ENCODE measurements at places on chromosomes 3 and 15.

GRCh38 chr15:31516874-31517273 lies 190.2 kb downstream of the KLF13 start:
- DNase-seq, result no peak

GRCh38 chr3:182308328-182308727 lies 485.0 kb upstream of the ATP11B start:
- no peak for DNase-seq

DNA sequence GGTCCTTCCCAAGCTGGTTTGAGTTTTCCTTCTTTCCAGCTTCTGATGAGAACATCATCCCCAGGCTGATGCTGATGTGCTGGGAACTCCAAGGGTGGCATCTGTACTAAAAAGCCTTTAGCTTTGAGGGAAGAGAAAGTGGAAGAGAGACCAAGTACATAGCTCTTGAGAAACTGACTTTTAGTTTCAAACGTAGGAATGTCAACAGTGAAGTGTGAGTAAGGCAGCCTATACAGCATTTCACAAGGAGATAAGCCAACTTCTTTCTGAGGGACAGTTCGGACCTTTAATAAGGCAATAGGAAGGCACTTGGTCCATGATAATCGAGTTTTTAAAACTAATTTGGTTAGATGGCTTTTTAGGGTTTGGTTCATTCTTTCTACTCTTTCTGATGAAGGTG lies 53.7 kb downstream of the DLG1 start:
- DNase-seq, result no peak

- no peak for DNase-seq
Observed at GRCh38 chr3:171398343-171398742, 61.9 kb downstream of the TNIK start.

- DNase-seq, result no peak
Observed at GRCh38 chr3:45153658-45154437, 7.7 kb upstream of the CDCP1 start.

DNA sequence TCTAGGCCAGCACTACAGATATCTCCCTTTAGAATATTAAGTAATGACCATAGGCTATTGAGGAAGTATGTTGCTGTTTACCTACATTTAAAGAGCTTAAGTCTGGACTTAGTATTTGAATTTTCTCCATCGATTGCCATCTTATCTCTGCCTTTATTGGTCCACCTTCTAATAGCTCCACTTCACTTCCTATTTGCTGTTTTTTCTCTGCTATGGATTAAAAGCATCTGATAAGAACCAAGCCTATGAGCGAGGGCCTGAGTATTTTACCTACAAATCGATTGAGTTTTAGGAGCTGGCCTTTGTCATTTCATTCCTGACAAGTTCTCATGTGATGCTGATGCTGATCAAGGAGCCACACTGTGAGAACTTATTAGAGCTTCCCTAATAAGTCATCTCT lies 52.6 kb upstream of the AKAP13 start:
- DNase-seq, result no peak

- no peak for DNase-seq
Observed at GRCh38 chr15:91896341-91897055, 43.0 kb downstream of the SLCO3A1 start.

DNA sequence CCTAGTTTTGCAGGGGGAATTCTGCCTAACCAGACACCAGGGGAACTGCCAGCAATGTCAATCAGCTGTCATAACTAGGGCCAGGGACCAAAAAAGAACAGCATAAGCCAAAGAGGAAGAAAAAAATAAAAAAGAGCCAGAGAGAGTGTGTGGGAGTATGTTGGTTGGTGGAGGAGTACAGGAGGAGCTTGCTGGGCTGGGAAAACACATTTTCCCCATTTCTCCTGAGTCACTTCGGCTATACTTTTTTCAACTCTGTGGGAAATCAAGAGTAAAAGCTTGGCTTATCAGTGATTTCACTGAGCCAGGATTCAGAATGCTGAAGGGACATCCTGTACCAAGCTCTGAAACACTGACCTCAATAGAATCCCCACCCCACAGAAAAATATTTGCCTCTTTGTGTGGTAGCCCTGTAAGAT lies 144.7 kb upstream of the DPH6 start:
- DNase-seq, result no peak

DNA sequence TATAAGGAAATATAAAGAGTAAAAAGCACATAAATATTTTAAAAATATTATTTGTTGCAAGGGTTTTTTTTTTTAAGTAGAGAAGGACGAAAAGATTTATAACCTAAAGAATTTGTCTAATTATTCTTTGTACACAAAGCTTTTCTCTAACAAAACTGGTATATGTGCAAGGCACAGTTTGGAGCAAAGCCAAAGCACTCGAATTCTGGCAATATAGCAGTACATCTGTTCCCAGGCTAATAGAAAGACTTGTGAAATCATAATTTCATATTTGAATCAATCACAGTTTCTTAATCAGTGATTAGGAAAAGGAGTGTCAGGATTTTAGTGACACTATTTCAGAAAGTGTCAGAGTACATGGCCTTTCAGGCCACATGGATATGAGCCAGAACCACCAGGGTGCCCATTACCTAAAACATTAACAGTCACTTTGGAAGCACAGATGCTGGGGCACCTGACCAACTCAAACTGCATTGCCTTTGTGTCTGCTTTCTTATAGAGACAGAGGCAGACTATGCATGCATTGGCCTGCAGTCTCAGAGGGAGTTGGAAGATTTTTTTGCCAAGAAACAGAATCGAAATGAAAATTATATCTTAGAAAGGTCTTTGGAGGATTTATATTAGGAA lies 651.8 kb upstream of the SGO1 start:
- DNase-seq, result no peak

- no peak for DNase-seq
Observed at GRCh38 chr3:117263745-117264144, 554.2 kb downstream of the TUSC7 start.

DNA sequence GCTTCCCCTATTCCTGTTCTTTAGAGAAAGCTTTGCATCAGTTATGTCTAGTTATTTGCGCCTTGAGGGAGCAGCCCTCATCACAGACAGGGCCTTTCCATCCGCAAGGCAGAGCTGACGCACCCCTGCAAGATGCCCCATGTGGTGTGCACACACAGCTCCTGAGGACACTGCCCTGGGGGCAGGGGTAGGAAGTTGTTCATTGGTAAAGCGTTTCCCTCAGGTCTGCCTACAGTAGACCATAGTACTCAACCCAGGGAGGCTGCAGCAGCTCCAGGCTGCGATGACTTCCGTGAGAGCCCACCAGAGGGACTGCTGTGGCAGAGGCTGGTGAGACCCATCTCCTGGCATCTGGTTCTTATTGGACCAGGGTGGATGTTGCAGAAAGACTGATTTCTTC lies 55.1 kb upstream of the PLXNA1 start:
- DNase-seq, result no peak

DNA sequence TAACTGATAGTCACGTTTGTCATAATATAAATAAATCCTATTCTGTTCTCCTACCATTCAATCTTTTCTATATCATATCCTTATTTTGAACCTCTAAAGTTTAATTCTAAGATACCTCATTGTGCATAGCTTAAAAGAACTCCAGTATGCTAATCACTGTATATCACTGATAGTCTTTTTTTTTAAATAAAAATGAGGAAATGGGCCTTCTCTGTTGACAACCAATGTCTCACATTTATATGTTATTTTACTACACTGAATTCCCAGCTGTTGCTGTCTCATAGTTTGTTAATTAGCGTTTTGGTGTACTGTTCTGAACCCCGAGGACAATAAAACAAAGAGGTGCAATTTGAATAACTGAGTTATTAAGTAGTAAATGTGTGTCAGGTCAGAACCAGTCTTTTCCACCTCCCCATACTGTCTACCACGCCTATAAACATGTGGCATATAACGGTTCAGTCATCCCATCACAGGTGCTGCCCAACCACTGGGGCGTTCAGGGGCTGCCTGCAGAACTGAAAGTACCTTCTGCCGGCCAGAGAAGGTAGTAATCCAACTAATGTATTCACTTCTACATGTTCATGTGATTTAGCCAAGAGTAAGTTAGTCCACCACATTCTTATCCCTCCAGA lies 14.9 kb downstream of the CBLB start:
- DNase-seq, result no peak

GRCh38 chr3:194494951-194495374 lies 8.2 kb upstream of the ATP13A3 start:
- DNase-seq, result no peak

DNA sequence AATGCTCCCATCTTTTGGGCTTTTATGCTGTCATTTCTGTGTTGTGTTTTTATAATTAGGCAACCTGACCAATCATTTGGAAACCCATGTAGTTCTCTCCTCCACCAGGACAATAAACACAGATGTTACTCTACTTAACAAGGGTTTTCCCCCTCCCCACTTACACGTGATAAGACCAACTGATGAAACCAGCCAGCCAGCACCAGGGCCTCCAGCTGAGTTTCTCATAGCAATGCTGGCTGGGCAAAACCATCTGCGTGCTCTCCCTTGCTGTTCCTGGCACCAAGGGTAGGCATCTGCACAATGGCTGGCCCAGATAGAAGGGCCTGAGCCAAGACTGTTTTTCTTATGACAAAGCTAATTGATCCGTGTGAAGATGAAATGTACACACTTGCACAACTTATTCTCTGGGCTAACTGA lies 310.4 kb downstream of the PLCL2 start:
- DNase-seq, result no peak

GRCh38 chr3:14424711-14425580 lies 22.5 kb downstream of the SLC6A6 start:
- no peak for DNase-seq

DNA sequence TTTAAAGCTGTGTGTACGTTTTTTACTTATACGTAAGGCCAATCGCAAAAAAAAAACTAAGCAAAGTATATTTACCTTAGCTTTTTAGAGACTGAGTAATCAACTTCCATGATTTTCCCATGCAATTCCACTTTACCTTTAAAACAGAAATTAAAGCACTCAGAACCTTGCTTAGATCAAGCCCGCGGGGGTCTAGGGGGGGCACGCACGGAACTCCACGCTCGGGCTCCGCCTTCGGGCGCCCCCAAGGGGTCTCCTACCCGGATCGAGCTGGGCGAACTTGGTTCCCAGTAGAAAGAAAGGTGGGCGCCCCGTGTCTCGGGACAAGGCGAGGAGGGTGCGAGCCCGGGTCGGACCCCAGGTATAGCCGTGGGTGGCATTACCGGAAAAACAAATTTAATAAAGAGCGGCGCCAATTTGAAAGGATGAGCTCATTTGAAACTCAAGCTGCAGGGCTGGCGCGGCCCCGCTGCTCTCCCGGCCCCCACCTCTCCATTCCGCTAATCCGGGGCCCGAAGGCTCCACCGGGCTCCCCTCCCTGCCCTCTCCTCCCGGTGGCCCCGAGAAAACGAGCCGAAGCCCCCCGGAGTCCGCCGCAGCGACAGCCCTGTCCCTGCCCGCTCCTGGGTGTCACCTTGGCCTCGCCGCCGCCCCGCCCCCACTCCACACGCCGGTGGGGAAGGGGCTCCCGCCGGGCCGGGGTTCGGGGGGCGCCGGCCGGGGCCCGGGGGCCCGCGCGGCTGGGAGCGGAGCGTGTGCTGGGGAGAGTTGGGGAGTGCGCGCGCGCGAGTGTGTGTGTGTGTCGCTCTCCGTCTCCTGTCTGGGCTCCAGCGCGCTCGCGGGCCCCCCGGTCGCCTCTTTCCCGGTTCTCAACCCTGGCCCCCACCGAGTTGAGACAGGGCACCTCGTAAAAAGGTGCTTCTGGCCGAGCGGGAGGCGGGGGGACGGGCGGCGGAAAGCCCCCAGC lies 1.5 kb downstream of the IGF2BP2 start:
- no peak for DNase-seq

GRCh38 chr3:149763565-149764195 lies 11.4 kb upstream of the COMMD2 start:
- no peak for DNase-seq

- no peak for DNase-seq
Observed at GRCh38 chr15:72197041-72197459, 537 bp downstream of the GRAMD2A start.

- DNase-seq, result no peak
Observed at GRCh38 chr3:183131186-183131725, 31.3 kb downstream of the LAMP3 start.

DNA sequence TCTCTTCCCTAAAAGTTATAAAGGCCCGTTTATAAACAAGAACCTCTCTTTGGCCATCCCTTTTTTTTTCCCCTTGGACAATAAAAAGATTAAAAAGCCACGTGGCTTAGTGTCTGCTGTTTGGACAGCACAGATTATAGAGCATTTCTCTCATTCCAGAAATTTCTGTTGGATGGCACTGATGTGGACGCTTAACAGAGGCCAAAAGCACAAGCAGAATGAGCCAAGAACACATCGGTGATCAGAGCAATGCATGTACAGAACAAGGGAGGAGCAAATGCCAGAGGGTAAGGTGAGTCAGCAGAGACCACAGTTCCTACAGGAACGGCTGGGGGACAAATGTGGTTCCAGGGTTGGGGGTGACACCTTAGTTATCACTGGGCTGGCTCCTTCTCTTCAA lies 30.3 kb upstream of the CTNNB1 start:
- DNase-seq, result no peak

- no peak for DNase-seq
Observed at GRCh38 chr3:64559588-64559987, 128.2 kb downstream of the ADAMTS9 start.

GRCh38 chr15:41928637-41929620 lies 35.1 kb upstream of the SPTBN5 start:
- no peak for DNase-seq

DNA sequence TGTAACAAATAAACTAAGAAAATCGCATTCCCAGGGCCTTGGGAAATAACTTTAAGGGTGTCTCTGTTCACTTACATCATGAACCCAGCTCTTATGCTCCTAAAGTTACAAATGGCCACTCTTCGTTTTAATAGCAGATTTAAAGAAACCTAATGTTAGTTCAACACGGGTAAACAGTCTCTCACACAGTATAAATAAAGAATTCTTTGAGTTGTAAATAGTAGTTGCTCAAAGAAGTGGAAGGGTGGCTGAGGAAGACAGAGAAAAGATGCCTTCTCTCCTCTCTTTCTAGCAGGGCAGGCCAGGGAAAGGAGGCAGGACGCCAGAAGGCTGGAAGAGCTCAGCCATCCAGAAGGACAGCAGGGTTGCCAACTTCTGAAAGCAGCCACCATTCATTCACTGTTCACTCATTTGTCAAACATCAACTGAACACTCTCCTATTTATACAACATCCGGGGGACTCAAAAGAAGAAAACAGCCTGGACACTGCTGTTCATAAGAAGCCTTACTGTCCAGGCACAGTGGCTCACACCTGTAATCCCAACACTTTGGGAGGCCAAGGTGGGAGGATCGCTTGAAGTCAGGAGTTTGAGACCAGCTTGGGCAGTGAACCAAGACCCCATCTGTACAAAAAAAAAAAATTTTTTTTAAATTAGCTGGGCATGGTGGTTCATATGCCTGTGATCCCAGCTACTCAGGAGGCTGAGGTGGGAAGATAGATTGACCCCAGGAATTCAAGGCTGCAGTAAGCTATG lies 47.3 kb downstream of the WWTR1 start:
- no peak for DNase-seq

GRCh38 chr3:98692787-98693473 lies 70.2 kb upstream of the ST3GAL6 start:
- DNase-seq, result no peak

DNA sequence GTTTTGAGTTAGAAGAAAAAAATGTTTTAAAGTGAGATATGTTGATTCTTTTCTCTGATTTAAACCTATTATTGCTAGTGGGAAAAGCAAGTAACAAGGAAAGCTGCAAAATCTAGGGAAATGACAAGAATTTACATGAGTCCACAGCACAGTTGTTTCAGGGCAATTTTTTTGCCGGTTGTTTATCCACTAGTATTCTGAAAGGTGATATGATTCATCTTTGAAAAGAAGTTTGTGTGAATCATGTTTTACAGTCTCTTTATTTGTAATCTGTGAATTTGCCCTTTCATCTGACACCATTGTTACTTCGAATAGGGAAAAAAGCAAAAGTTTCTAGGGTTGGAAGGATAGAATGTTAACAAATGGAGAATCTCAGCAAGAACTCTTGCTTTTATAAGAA lies 894.7 kb downstream of the OTOL1 start:
- DNase-seq, result no peak

Data from stimulated activated CD4-positive, alpha-beta T cell treated with anti-CD3 and anti-CD28 coated beads, Interleukin-1b, Interleukin-23, amount 100 ng/mL, for 1 hour (primary cell).